ENCODE measurements at places on chromosomes 5 and 9.

GRCh38 chr9:134413890-134414623 is 87.8 kb downstream of the RXRA start:
- DNase-seq = no peak

DNA sequence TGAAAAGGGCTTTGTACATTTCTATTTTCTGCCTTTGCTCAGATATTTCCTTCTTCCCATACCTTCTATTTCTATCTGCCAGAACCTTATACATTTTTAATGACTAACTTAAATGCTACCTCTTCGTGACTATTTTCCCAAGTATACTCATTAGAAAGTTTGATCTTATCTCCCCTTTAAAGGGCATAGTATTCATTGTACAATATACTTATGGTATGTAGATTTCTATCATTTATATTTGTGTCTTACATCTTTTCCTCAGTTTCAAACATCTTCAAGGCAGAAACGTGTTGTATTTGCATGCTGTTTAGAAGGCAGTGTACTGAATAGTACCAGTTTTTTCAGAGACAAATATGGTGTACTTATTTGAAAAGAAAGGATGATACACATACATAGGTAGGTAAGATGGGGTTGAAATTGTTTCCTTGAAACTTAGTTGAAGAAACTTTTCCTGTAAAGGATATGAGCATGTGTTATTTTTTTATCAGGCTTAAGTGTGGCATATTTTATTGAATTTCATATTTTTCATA is 518.1 kb upstream of the NUDT12 start:
- no peak for DNase-seq

DNA sequence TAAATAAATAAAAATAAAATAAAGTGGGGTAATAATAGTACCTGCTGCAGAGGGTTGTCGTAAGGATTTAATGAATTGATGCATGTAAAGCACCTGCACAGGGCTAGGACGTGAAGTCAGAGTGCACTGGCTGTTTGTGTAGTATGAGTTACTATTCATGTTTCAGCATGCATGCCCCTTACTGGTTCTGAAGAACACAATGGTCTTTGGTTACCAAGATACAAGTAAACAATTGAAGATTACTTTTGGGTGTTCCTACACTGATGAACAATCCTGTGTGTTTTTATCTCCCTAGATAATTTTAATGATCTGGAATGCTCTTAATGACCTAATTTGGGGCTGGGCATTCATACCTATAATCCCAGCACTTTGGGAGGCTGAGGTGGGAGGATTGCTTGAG is 23.2 kb upstream of the PRRC2B start:
- no peak for DNase-seq

DNA sequence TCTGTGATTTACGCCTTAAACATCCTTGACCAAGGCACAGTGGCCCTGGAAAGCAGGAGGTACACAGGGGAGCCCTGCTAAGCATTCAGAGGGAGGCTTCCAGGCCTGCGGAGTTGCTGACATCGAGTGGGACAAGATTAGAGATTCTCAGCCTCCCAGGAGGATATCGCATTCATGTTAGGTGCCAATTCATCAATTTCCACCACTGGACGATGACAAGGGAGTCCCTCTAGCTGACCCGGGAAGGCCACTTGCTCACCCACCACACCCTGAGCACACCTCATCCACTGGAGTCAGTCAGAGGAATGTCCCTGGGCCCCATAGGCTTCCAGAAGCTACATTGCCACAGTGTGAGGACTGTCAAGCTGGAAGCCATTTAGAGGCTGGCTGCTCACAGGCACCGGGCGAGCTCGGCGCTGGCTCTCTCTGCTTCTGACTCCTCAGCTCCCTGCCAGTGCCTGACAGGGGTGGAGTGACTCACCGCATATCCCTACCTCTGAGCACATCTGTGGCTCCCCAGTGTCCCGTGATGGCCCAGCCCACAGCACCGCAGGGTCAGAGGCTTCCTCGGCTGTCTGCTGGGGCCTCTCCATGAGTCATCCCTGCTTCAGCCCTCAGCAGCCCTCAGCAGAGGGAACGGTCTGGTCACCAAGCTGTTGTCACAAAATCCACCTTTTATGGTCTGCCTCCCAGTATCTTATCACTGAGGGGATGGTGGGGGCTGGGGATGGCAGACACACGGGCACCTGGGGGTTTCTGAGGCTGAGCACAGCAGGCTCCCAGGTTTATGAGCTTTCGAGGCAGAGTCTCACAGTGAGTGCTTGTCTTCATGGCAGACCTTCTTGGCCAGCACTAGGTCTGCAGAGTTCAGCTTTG is 117.5 kb downstream of the ZNF608 start:
- DNase-seq = no peak

- no peak for DNase-seq
These were observed 124.5 kb downstream of the CDH12 start for GRCh38 chr5:22728610-22729009.

- DNase-seq = no peak
These were observed 372.8 kb downstream of the NR2F1-AS1 start for GRCh38 chr5:93208141-93208751.
